ENCODE measurements at places on chromosomes 1 and 21.

- no peak for DNase-seq
These were observed 43.0 kb upstream of the RGL1 start for GRCh38 chr1:183761871-183762270.

- DNase-seq = no peak
These were observed 5.9 kb downstream of the BLACAT1 start for GRCh38 chr1:205449750-205450443.

- no peak for DNase-seq
These were observed 392.7 kb downstream of the SMYD3 start for GRCh38 chr1:246114369-246114768.

GRCh38 chr1:32876341-32877210 is 5.9 kb upstream of the FNDC5 start:
- peak; percentile 64 for DNase-seq

GRCh38 chr1:183129921-183130690 is 56.0 kb upstream of the LAMC2 start:
- DNase-seq = no peak

DNA sequence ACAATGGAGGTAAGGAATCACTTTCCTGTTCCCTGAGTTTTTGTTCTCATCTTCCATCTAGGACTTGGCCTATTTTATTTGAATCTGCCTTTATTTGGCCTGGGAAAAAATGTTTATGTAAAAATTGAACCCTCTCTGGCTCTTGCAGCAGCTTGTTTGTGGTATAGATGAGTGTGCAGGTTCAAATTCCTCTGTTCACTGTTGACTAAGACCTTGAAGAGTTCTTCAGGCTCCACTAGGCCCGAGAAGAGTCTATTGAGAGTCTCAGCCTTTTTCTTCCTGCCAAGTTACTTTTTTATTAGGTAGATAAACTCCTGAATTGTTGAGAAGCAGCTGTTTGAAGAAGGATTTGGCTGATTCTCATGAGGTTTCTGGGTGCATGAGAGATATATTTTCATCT is 248.8 kb upstream of the ADGRL2 start:
- no peak for DNase-seq

DNA sequence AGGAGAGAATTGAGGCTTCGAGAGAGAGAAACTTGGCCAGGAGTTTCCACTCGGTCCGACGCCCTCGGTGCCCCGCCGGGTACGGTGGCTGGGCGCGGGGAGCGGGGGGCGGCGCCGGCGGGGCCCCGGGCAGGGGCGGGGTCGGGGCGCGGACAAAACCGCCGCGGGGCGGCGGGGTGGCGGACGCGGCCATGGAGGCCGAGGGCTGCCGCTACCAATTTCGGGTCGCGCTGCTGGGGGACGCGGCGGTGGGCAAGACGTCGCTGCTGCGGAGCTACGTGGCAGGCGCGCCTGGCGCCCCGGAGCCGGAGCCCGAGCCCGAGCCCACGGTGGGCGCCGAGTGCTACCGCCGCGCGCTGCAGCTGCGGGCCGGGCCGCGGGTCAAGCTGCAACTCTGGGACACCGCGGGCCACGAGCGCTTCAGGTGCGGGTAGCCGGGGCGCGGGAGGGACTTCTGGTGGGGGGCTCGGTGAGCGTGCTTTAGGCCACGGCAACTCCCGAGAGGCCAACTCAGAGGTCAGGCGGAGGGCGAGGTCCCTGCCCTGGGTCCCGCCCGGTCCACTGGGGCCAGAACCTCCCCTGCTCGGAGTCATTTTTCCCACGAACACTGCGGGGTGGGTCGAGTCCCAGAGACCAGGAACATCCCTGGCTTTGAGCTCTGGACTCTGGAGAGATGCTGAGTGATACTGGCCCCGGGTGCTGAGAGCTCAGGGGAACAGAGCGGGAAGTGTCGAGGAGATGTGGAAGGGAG is 431 bp downstream of the RAB42 start:
- no peak for DNase-seq

DNA sequence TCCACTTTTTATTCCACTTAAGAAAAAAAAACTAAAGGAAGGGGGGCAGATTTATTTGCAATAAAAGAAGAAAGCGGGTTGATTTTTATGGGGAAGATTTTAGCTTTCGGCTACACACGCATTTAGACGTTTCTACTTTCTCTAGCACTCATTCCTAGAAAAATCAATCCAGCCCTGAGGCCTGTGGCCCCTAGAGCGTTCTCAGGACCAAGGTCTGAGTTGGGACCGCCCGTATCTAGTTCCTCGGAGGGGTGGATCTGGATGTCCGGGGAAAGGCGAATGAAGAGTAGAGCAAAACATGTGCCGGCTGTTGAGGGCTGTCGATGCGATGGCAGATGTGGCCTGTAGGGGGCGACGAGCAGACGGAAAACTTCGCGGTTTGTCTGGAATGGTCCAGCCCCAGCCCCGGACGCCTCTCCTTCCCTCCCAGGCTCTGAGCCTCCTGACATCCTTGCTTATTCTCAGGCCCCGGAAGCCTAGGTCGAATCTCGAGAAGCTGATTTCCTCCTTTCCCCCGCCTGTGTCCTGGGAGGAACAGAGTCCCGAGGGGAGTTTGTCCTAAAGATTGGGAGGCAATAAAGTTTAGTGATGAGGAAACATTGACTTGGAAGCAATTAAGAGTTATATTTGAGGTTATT is 5.2 kb downstream of the FOXD3 start:
- DNase-seq = peak; percentile 35

DNA sequence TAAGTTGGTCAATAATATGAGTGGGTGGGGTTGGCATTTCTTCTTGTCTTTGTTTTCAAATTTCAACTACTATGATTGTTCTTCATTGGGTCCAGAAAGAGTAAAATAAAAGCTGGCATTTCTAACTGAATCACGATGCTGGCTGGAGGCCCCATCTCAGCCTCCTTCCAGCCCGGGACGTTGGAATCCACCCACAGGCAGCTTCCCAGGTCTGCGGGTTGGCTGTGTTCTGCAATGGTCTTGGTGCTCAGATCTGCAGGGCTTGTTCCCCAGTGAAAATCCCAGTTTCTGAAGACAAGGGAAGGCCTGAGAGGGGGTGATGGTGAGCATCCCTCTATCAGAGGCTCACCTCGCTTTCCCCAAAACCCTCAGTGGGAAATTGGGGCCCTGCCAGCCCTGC is 54.7 kb upstream of the ARHGEF16 start:
- no peak for DNase-seq

DNA sequence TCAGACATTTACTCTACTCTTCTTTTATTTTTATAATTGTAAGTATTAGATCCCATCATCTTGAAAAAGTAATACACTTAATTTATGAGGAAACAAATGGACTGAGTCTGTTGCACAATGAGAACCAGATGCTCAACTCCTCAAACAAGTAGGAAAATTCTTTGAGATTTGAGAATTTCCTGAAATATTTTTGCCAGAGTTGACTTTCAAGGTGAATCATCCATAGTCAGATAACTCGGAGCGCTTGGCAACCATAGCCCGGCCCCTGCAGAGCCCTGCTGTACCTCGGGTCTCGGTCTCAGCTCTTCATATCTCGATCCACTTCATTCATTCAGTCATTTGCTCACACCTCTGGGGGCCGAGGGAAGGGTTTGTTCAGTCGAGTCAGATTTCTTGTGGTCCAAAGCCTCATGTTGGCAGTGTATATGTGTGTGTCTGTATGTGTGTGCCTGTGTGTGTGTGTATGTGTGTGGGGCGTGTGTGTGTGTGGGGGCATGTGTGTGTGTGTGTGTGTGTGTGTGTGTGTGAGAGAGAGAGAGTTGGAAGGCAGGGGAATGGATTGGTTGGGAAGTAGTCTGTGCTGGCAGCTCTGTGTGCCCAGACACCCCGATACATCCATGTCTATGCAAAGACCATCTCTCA is 18.1 kb upstream of the PCP4 start:
- DNase-seq = no peak

GRCh38 chr1:184507604-184508280 is 120.9 kb downstream of the C1orf21 start:
- DNase-seq = no peak

DNA sequence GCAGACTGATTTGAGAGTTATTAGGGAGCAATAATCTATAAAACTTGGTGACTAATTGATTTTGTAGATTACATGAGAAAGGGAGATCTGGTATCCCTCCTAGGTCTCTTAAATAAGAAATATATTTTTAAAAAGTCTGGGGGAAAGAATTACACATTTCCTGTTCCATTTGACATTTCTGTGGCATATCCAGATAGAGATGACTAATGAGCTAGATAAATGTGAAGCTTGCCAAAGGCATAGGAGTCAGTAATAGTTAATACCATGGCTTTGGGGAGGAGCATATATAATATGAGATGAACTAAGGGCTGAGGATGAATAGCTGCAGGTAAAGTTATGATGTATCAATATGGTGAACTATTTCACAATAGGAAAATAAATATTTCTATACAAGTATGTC is 663.7 kb downstream of the PTPRC start:
- DNase-seq = no peak

GRCh38 chr1:93180723-93181613 is at the start of gene CCDC18:
CCDC18 (plus strand) TSS chr1:93180724; CDS start chr1:93183362, 2,638 bp downstream.
- DNase-seq = peak; percentile 52

- DNase-seq = no peak
These were observed 354.8 kb upstream of the BRINP3 start for GRCh38 chr1:190832511-190832910.

- DNase-seq = no peak
These were observed 641.0 kb downstream of the PLPP3 start for GRCh38 chr1:55938376-55938850.

DNA sequence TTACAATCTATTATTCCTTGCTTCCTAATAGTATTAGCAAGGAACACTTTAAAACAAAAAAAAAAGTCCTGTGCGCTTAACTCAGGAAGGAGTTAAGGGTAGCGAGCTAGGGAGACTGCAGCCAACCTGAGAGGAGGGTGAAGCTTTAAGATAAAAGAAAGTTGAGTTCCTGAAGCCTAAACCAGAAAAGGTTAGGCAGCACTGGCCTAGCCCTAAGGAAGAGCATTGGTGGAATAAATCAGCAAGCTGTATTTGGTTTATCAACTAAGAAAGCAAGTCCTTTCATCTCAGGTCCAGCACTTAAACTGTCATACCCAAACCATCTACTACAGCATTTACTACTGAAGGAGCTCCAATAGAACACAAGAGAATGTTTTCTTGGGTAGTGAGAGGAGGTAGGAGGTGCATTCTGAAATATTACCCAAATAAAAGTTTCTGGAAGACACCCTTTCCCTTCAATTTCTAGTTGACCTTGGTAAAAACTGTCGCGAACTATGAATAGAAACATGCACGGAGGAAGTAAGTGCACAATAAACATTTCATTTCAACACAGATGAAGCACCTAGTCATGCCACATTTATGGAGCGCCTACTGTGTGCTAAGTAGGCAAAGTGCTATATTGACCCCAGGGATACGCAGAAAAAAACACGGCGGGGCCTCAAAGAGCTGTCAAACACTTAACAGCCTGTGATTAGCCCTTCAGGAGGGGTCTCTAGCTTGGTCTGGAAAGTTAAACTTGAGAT is 1.3 kb downstream of the GLRX2 start:
- no peak for DNase-seq

GRCh38 chr21:33313183-33313582 is 11.6 kb upstream of the IFNAR1 start:
- DNase-seq = no peak

DNA sequence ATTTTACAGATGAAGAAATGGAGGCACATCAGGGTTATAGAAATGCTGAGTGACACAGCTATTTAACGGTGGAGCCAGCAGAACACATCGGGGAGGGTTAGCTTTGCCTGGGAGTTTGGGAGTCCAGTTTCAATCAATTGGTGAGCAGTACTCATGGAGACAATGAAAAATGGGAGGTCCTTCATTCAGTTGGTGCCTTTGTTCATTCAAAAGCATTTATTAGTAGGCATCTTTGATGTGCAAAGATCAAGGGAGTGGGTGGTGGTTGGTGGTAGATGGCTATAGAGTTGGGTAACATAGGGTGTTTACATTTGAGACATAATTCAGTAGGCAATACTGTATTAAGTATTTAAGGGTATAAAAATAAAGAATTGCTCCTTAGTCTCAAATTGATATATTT is 183.7 kb upstream of the LMO4 start:
- DNase-seq = no peak

DNA sequence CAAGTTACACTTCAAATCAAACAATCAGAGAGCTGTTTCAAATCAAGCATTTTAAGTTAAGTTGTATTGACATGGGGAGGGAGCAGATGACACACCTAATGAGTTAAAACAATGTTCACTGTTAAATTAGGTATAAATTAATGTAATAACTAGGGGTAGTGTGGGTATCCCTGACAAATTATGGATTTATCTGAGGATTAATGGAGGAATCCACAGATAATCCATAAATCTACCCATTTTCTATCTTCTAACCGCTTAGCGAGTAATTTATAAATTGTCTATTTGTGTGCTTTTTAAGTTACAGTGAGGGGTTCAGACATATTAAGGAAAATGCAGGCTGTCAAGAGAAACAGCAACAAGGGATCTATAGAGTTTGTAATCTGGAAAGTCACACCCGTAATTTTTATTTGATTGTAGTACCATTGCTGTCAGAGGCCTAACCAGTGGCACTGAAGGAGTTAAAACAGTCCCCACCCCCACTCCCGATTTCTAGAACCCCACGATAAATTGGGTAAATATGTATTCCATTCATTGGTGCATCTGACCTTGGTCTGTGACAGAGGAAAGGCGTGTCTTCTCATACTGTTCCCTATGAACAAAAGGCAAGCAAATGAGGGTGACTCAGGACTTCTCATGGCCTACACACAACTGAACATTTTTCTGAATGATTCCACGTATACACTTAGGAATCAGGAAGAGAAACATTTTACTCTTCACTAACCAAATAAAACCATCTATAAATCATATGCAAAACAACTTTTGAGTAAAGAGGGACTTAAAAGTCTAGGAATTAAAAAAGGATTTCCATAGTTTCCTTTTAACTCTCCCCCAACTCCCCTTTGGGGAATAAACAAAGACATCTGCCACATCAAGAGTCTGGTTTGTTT is 7.4 kb downstream of the IRF2BP2 start:
- DNase-seq = peak; percentile 31

DNA sequence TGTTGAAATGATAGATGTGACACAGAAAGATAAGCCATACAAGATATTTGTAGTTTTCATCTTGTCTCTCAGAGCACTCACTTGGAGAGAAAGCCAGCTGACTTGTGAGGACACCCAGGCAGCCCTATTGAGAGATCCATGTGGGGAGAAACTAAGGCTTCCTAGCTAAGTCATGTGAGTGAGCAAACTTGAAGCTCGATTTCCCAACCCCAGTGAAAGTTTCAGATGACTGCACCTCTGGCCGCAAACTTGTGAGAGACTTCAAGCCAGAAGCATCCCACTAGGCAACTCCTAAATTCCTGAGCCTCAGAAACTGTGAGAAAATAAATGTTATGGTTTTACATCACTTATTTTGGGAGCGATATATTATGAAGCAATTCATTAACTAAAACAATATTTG is 832.3 kb downstream of the LTN1 start:
- DNase-seq = no peak

- no peak for DNase-seq
These were observed 92.0 kb downstream of the CASZ1 start for GRCh38 chr1:10704368-10704882.

- no peak for DNase-seq
These were observed 33.6 kb upstream of the KDM4A start for GRCh38 chr1:43616383-43616782.

- no peak for DNase-seq
These were observed 190.8 kb downstream of the DYRK1A start for GRCh38 chr21:37557261-37557950.

GRCh38 chr1:58718435-58718834 is 18.6 kb upstream of the MYSM1 start:
- peak; percentile 35 for DNase-seq

GRCh38 chr1:152806576-152806975 is at the start of gene LCE1C:
LCE1C (minus strand) TSS chr1:152806651; CDS start chr1:152805478, 1,173 bp downstream.
- DNase-seq = no peak

- no peak for DNase-seq
These were observed 5.6 kb upstream of the ADAMTSL4 start for GRCh38 chr1:150543500-150544143.
